ENCODE measurements at places on chromosomes 4 and X.

- no peak for DNase-seq
Measured at GRCh38 chrX:132953354-132953753, 5.1 kb downstream of the HS6ST2 start.

DNA sequence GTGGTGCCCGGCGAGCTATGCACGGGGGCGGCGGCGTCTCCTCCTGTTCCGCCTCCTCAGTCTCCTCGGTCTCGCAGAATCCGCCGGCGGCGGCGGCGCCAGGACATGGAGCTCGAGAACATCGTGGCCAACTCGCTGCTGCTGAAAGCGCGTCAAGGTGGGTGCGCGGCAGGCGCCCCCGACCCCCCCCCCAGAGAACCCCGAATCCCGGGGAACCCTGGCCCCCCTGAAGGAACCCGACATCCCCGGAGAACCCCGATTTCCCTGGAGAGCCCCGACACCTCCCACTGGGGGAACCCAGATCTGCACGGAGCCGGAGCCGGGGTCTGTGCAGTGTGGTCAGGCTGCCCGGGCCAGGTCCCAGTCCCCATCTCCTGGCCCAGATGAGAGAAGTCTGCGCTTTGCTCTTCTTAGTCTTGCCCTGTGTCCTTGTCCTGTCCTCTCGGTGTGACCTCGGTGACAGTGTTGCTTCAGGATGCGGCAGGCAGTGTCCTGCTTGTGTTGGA, 648 bp downstream of the GRK4 start:
- no peak for DNase-seq

DNA sequence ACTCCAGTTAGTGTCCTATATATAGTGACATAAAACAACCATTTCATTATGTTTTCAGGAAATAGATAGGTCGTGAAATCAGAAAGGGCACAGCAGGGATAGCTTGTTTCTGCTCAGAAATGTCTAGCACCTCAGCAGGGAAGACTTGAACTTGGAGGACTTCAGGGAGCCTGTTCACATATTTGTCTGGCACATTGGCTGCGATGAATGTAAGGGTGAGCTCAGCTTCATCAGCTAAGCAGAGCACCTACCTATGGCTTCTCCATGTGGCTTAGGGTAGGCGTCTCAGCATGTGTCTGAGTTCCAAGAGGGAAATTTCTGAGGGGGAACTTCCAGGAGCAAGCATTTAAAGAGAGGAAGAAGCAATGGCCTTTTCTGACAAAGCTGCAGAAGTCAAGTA, 126.2 kb downstream of the PCDH10 start:
- DNase-seq = no peak

DNA sequence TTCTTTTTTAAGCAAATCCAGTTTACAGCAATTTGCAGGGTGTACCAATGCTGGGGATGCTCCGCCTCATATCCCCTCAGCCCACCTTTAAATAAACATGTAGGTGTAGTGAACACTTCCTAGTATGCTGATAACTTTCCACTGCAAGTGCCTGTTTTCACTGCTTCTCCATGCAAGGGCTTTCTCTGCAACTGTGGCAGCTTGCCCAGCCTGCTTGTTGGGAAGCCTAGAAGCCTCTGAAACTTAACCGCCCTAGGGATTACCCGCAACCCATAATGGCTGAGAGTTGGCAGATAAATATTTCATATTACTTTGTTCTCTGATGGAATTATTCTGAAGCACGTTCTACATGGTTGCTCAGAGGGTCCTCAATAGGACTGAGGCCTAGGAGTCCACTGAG, 253.7 kb upstream of the DDX53 start:
- DNase-seq = no peak

- no peak for DNase-seq
Measured at GRCh38 chrX:7223271-7223670, 75.3 kb upstream of the PUDP start.

DNA sequence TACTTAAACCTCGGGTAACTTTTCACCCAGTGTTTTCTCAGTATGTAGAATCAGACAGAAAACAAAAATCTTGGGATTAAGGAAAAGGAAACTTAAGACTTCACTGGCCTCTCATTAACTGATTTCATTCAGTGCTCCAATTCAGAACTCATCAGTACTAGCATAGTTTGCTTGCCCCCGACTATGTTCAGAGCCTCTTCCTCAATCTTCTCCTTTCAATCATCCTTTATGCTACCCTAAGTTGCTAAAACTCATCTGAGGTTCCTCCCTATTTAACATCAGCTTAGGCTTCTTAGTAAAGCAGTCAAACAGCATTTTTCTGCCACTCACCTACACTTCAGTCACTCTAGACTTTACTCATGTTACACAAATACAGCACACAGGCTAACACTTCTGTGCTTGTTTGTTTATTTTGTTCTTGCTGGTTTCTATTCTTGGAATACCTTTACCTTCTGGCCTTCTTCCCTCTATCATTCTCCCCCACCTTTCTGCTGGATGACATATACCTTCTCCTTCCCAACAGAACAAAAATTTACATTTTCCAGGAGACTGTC, 163.0 kb upstream of the TLL1 start:
- no peak for DNase-seq
